ENCODE measurements at places on chromosomes 7 and 10. TPM values are rescaled to one million over a fixed set of nuclear protein-coding genes. Genes with fewer than 3 reads are reported as not detected.

GRCh38 chr10:63265683-63266235 is 132.6 kb downstream of the NRBF2 start:
- no peak for DNase-seq

DNA sequence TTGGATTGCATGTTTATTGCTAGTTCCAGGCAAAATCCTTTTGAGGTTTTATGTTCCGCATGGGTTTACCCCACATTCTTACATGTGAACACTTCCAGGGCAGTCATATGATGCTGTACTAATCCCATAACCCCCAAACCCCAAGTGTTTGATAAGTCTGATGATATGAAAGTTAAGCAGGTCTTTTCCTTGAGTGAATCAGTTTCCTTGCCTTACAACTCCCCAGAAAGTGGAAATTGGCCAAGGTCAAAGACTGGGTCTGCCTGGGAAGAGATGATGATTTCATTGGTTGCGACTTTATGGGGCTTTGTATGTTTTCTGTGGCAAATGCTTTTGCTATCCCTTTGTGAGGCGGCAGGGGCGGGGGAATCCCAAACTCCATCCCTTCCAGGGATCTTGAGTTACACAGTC is 24.7 kb downstream of the AFAP1L2 start:
- no peak for DNase-seq

DNA sequence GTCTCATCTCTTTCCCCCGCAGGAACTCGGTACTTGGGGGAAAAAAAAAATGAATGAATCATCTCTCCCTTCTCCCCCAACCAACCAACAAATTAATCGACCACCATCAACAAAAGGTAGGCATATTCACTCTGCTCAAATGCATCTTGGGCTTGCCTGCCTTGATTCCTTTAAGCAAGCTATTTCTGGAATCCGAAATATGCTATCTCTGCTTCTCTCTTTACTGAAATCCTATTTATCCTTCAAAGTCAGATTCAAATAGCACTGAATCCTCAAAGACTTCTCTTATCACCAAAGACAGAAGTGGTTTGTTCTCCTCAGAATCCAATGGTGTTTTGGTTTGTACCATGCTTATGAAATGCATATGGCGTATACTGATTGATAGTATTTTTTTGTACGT is 49.6 kb upstream of the TPK1 start:
- DNase-seq = no peak

The OR2A1 gene
- total RNA-seq = not detected

The OR2A12 gene
- total RNA-seq = not detected

The ZNF239 gene
- 5.7 TPM for total RNA-seq

GRCh38 chr10:106076496-106076895 is 1088.0 kb downstream of the SORCS1 start:
- DNase-seq = no peak

GRCh38 chr7:114627231-114627630 is 212.6 kb downstream of the FOXP2 start:
- no peak for DNase-seq

The CLRN3 gene
- total RNA-seq = not detected

The CALML3 gene
- not detected for total RNA-seq

- DNase-seq = peak; percentile 71
These were observed 46.3 kb upstream of the HBP1 start for GRCh38 chr7:107122486-107122911.

The OR13A1 gene
- not detected for total RNA-seq

GRCh38 chr10:103278862-103279298 is 1.9 kb downstream of the INA start:
- DNase-seq = no peak

DNA sequence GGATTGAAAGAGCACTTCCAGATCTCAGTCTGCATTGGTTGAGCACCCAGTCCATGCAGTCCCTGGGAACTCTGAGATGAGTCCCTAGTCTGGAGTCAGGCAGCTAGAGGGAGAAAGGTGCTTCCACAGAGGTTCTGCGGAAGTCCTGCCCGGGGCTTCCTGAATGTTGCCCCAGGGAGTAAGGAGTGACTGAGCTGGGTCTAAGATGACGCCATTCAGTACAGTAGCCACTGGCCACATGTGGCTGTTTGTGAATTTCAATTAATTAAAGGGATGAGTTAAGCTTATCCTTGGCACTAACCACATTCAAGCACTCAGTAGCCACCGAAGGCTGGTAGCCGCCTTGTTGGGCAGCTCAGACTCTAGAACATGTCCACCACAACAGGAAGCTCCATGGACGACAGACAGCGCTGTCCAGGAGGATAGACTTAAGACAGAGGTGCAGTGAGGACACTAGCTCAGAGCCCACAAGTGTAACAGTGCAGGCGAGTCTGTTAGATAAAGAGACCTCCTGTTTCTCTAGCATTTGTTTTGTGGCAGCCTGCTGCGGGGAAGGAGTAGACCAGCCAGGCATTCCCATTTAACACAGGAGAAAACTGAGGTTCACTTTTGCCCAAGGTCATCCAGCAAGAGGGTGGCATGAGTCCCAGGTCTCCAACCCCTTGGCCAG is 101.6 kb upstream of the PPIF start:
- no peak for DNase-seq

DNA sequence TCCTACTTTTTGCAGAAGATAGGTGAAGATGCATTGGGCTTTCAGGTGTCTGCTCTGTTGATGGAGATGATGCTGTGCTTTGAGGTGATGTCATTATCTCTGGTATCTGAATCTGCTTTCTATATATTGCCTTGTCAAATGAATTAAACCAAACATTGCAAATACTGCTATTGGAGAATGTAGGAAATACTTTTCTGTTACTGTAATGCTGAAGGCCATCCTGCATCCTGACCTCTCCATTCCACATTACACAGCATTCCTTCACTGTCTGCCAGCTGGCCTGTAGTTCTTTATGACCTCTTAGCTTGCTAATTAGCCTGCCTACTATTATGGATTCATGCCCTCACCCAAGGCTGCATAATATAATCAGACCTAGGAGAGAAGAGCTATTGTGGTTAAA is 73.2 kb downstream of the VCL start:
- DNase-seq = peak; percentile 13

The TMEM106B gene
- 208 TPM for total RNA-seq

The HYAL4 gene
- 0.37 TPM for total RNA-seq

DNA sequence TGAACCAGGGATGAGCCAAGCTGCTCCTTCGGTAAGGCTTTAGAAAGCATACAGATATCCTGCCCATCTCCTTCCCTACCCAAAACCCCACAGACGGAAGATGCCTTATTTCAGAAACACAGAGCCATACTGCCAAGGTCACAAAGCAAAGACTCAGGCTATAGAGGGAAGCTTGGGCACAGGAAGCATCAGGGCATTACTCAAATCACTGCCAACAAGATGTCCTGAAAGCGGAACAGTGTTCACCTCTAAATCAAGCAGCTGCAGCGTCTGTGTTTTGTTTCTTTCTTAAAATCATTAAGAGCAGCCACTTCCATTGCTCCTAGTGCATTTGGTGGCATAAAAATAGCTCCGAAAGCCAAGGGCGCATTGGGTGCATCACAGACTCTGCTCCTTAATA is 307.3 kb downstream of the SORCS1 start:
- DNase-seq = no peak

The UTF1 gene
- total RNA-seq = not detected

The CRTAC1 gene
- not detected for total RNA-seq

The SFTPA1 gene
- not detected for total RNA-seq

The DNAAF5 gene
- total RNA-seq = 51.0 TPM

DNA sequence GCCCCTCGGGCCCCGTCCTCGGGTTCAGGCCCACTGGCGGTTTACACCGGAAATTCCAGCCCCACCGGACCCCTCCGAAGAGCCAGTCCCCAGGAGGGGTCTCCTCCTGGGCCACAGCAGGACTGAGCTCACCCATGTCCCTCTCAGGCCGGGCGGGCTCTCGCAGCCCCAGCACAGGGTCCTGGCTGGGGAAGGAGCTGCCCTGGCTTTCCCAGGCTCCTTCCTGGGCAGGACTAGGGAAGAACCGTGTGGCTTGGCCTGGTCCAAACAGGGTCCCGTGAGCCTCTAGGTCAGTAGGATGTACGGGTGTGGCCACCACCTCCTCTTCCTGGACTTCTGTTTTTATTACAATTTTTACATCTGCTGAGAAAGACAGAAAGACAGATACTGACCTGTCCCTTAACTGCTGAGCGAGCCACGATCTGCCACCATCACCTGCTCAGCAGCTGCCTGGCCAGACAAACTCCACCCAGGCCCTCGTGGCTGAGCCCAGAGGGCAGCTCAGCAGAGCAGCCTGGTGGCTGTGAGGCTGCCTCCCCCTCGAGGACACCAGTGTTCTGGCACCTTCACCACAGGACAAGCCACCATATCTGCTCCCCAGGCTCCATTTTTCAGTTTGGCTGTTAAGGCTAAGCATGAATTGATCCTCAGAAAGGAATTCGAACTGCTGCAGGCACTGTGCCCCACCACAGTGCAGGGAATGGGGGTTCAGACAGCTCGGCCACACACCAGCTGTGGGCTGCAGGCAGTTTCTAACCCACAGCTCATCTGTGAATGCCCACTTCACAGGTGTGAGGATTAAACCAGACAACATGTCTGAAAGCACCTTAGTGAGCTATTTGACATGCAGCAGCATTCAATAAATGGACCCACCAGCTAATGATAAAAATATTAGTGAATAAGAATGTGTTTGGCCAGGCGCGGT is 14.5 kb upstream of the ZNF777 start:
- no peak for DNase-seq

DNA sequence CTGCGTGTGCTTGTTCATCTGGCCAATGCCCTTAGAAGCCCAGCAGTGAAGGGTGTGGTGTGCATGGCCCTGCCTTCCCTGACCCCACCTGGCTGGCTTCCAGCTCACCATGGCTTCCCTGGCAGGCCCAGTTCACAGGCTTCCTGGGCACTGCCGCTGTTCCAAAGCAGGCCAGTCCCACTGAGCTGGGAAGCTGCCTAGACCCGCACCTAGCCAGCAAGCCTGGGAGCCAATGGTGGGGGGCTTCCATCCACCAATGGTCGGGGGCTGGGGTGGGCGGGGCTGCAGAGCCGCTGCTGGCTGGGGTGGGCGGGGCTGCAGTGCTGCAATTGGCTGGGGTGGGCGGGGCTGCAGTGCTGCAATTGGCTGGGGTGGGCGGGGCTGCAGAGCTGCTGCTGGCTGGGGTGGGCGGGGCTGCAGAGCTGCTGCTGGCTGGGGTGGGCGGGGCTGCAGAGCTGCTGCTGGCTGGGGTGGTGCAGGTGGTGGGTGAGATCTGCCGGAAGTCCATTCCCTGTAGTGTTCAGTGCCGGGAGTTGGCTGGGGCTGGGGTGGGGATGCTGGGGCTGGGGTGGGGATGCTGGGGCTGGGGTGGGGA is 12.4 kb downstream of the CALY start:
- no peak for DNase-seq

GRCh38 chr7:107890493-107890961 is 456 bp upstream of the DLD start:
- no peak for DNase-seq

DNA sequence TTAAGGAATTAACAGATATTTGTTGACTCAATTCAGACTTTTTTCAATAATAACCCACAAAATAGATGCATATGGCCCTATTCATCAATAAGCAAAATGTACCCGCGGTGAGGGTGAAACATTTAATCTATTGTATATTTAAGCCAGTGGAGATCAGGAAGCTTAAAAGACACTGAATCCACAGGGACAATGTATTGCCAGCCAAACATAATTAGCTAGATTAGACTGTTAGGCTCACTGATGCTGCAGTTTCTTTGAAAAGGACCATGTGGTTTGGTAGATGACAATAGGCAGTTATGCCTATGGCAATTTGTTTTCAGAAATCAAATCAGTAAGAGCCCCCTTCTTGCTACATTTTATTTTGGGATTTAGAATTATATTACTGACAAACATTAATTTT is 87.3 kb upstream of the PLXDC2 start:
- no peak for DNase-seq

The ZNF117 gene
- 0.70 TPM for total RNA-seq

DNA sequence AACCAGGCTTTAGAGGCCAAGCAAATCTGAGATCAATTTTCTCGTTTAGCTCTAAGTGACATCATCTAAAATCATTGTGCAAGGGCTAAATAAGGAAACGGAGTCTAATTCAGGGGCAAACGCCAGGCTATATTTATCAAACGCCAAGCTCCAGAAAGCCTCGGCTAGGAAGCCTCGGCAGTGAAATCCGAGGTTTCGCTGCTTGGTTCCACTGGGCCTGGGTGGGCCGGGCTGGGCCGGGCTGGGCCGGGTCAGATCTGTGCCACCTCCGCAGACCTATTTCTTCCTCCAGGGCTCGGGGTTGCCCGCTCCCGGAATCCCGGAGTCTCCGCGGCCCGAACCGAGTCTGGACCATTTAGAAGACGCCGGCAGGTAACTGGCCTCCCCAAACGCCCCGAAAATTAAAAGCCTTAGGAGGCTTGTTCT is 459 bp upstream of the FEZF1 start:
- DNase-seq = no peak

DNA sequence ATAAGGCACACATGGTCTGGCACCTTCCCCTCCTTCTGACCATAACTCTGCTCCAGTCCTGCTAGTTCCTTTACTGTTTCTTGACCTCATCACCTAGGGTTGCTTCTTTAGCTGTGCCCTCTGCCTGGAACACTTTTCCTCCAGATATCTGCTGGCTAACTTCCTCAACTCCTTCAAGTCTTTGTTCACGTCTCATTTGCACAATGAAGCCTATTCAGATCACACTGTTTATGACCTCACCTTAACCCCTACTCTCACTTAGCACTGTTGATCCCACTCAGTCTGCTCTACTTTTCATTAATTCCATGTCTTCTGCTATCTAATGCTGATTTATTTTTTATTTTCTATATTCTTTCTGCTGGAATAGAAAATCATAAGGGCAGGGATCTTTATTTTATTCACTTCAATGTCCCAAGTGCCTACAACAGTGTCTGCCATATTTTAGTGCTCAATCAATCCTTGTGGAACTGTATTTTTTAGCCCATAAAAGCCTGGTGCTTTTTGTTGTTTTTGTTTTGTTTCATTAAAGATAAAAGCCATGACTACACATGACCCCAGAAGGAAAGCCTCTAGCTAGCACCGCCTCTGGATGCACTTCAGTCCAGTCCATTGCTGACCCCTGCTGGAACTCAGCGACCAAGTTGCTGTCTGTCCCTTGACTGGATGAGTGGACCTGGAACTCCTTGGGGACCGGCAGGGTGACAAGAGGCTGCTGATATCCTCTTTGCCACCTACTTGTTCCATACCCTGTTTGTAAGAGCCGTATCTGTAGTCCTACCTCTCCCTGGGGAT is 12.3 kb downstream of the KLF14 start:
- peak; percentile 77 for DNase-seq

The TMEM273 gene
- 5.2 TPM for total RNA-seq

The MGMT gene
- total RNA-seq = 12.5 TPM

DNA sequence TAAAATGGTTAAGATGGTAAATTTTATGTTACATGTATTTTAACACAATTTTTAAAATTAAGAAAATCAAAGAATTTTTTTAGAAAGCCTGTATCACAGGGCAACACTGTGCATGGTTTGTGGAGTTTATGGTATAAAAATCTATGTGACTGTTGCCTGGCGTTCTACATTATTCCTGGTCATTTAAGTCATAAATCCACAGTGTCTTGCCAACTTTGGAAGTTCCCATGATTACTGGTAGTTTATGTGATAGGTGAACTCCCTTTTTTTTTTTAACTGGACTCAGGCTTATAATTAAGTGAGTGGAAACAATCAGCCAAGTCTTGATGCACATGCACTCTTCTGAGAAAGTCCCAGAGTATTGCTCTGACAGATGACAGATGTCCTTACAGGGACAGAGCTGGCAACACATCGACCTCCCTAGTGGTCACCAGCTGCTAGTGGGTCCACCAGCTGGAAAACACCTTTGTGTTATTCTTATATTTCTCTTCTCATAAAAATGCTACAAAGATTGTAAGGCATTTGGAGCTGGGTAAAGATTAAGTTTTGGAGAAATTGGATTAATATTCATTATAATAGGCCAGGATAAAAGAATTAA is 8.8 kb upstream of the STN1 start:
- no peak for DNase-seq
